ENCODE measurements at places on chromosomes 16 and 17.

DNA sequence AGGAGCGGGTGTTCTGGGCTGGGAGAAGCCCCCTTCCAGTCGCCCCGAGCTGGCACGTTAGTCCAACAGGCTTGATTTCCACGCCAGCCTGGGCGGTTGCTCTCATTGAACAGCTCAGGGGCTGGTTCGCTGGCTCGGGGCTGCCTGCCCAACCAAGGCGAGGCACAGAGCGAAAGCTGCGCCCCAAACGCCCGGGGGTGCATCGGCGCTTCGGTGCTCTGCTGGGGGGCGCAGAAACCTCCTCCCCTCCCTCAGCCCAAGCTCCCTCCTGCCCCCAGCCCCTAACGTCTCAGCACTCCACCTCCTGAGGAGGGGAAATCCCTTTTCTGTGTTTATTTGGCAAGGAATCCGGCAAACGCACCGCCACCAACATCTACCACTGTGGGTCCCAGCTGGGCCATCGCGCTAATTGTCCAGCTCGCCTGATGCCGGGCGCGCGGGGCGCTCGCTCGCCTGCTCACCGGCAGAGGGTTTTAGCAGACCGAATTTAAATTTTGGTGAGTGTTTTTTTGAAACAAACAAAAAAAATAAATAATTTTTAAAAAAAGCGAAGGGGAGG lies 29.5 kb upstream of the RBFOX1 start:
- DNase-seq, result peak; percentile 14

DNA sequence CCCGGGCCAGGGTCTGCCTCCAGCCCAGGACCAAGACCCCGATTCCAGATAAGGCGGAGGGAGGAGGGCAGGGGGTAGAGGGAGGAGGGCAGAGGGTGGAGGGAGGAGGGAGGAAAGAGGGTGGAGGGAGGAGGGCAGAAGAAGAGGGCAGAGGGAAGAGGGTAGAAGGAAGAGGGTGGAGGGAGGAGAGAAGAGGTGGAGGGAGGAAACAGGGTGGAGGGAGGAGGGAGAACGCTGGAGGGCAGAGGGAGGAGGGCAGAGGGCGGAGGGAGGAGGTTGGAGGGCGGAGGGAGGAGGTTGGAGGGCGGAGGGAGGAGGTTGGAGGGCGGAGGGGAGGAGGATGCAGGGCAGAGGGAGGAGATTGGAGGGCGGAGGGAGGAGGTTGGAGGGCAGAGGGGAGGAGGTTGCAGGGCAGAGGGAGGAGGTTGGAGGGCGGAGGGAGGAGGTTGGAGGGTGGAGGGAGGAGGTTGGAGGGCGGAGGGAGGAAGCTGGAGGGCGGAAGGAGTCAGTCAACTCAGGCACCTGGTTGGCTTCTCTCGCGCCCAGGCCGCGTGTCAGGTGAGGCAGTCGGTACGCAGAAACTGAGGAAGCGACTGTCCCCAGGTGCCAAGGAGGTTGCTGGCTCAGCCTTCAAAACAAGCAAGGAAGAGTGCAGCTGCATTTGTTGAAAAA lies 65.2 kb downstream of the KLHDC4 start:
- DNase-seq, result no peak

GRCh38 chr17:42937712-42938596 lies 26.3 kb downstream of the AARSD1 start:
- peak; percentile 78 for DNase-seq

- DNase-seq, result no peak
These were observed 6.8 kb upstream of the NSMCE1 start for GRCh38 chr16:27275394-27275793.

DNA sequence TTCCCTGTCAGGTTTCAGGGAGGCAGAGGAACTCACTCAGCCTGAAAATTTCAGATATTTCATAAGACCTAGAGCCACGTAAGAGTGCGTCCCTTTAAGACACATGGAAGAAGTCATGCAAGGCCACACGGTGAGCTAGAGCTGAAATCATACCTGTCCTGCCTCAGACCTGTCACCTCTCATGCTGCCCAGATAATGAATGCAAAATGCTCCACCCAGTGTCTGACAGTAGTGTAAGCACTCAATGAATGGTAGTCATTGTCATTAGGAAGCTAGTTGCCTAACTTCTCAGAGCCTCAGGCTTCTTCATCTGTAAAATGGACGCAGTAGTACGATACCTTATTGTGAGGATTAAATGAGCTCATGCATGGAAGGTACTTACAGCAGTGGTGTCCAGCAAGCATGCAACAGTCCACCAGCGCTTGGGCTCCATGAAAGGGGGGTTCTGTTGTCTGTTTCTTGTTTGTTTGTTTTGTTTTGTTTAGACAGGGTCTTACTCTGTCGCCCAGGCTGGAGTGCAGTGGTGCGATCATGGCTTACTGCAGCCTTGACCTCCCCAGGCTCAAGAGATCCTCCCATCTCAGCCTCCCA lies 60.7 kb downstream of the WSB1 start:
- no peak for DNase-seq

DNA sequence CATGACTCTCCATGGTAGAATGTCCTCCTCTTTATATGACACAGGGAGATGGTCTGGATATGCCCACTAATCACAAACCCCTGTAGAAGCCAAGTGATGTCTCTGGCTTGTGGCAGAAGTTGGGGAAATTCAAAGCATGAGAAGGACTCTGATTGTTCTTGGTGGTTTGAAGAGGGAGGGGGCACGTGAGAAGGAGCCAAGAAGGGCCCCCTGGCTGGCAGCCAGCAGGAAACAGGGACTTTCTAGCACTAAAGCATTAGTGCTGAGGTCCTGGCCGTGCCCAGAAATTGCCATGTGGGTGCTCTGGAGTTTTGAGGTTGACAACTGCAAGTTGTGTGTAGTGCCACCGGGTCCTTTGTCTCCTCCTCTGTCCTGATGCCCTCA lies 199.9 kb downstream of the LGALS9B start:
- peak; percentile 61 for DNase-seq

GRCh38 chr17:39711851-39712250 lies 12.0 kb downstream of the ERBB2 start:
- no peak for DNase-seq

DNA sequence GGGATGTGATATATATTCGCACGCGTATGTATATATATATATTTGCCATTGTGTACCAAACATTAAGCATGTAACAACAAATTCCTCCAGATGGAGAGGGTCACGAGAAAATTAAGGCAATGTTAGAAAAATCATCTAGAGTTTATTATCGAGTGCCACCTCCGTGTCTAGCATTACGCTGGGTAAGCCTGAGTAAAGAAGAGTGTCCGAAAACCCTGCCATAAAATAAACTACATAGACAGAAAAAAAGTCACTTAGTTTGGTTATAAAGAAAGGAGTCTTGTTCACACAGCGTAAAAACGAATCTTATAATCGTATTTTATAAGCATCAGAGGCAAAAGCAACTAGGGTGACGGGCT lies 644 bp upstream of the RHOT1 start:
- no peak for DNase-seq

- peak; percentile 20 for DNase-seq
These were observed 219.9 kb upstream of the NLRP1 start for GRCh38 chr17:5804251-5804650.

- peak; percentile 61 for DNase-seq
These were observed at the start of gene BTBD17 for GRCh38 chr17:74361230-74362068. TSS of gene BTBD17 (minus strand) at chr17:74361868. CDS start at chr17:74361819, 49 bp downstream.

- no peak for DNase-seq
These were observed 364.1 kb downstream of the CPPED1 start for GRCh38 chr16:12439399-12440227.

DNA sequence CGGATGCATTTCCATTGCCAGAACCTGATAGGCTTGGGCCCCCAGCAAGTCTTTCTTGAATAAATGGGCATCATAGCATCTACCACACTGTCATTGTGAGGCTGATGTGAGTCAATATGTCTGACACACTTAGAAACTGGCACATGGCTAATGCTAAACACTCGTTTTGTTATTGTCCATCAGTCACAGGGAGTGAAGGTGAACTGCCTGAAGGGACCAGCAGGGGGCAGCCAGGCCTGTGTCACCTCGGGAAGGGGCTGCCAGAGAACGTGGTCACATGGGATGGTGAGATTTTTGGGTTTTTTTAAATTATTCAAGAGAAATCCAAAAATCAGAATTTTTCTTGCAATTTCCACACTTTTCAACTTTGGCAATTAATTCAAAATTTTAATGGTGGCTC lies 831 bp upstream of the RCVRN start:
- DNase-seq, result peak; percentile 35

DNA sequence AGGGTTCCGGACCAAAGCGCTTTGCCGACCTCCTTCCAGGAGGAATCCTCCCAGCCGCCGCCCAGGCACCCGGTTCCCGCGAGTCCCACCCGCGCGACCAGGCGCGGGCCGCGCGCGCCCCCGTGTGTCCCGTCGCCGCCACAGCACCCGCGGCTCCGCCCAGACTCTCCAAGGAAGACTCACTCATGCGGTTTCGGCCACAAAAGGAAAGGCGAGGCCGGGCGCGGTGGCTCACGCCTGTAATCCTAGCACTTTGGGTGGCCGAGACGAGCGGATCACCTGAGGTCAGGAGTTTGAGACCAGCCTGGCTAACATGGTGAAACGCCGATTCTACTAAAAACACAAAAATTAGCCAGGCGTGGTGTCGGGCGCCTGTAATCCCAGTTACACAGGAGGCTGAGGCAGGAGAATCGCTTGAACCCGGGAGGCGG lies 3.5 kb upstream of the PKMYT1 start:
- peak; percentile 95 for DNase-seq

- no peak for DNase-seq
These were observed 68.1 kb upstream of the SEC14L1 start for GRCh38 chr17:77072670-77073069.

- no peak for DNase-seq
These were observed 827 bp upstream of the UBALD1 start for GRCh38 chr16:4615384-4616046.

DNA sequence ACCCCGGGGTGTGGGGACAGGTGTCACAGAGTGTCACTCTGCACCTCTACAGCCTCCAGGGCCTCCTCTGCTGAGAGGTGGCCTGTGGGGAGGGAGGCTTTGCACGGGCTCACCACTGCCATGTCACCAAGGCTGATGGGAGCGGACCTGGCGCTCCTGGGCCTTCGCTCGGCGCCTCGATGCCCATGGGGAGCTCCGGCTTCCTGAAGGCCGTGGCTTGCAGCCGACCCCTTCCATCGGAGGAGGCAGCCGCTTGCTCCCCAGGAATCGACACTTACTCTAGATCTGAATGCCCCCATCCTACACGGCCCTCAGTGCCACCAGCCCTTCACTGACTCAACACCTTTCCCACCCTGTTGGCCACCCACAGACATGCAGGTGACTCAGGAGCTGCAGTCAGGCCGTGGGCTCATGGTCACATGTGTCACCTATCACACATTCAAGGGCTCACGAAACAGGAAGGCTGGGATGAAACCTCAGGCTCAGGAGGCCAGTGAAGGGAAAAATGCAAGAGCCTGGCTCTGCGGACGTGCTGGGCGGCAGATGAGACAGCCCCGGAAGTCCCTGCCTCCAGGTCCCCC lies 11.9 kb downstream of the LGALS3BP start:
- no peak for DNase-seq

- no peak for DNase-seq
These were observed 8.4 kb upstream of the TAT start for GRCh38 chr16:71585318-71585703.

DNA sequence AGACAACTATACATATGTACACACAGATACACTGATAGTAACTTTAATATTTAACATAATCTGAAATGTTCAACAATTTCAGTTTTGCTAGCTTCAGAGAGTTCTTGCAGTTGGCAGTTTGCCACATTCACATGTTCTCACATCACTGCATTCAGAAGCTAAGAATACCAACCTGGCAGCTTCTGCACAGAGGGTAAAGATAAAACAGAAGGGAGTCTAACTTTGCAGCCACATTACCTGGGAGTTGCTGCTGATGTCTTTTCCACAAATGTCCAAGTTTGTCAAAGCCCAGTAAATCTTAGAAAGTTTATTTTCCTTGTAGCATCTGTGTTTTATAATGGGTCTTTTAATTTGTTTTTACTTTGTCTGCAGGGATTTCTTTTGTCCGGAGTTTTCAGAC lies 332.0 kb downstream of the BCAS3 start:
- peak; percentile 54 for DNase-seq

GRCh38 chr17:71460943-71461342 lies 659.9 kb upstream of the SOX9 start:
- peak; percentile 56 for DNase-seq

GRCh38 chr17:7589204-7589868 lies 558 bp downstream of the SOX15 start:
- DNase-seq, result peak; percentile 94

DNA sequence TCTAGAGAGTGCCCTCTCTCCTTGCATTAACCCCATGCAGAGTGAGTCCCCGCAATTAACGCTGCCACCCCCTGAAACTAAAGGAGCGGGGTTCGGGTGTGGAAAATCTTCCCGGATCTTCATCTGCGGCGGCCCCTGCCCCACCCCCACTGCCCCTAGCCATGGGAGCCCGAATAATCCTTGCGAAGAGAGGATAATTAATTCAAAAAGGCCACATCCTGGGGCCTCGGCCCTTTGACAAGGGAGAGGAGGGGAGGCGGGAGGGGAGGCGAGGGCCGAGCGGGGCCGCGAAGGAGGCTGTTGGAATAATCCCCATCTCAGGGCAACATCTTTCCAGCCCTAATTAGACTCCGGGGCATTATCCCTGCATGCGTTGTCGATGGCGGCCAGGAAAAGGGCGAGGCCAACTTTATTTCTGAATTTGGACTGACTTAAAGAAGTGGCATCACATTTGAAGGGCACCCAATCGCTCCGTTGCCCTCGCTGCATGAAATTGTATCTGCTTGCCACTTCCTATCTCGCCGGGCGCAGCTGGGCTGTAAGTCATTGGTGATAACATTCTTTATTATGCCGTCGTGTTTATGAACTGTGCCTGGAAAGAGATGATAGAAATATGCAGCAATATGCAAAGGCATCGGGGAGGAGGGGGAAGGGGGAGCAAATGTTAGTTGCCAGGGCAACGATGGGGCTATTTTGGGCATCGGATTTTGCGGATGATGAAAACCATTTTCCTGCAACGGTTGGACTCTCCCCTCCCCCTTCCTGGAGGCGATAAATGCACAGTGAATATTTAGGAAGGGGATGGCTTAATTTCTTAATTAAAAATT lies 387.1 kb upstream of the TNRC6C start:
- peak; percentile 15 for DNase-seq

GRCh38 chr16:27739606-27740357 lies 189.8 kb downstream of the KATNIP start:
- peak; percentile 39 for DNase-seq

DNA sequence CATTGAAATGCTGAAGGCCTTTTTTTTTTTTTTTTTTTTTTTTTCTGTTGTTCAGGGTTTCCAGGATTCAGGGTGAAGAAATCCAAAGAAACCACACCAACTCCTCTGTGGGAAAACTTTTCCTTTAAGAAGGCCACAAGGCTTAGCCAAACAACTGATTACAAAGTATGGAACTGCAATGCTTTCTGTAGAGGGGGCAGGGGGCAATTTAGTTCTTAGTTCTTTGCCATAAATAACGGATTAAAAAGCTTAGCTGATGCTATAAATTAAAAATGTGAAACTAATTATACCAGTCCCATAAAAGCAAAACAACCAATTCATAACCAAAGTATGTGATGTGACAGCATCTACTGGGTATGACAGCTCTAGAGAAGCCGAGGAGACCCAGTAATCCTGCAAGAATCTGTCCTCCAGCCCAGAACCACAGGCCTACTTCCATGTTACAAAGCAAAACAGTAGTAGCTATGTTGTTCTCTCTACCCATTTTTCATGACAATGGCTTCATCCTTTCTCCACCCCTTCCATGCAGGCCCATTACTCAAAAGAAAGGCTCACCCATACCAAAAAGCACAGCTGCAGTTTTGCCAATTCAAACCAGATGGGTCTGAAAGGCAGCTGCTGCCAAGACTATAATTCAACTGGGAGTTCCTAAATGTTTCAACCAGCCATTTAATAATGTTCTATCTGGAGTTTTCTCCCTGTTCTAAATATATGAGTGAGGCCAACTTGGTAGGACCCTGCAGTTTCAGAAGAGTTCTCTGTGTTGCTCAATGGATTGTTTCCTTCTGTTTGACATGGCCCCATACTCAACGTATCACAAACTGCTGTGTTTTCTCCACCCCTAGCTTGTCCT lies 167.1 kb upstream of the ZFHX3 start:
- DNase-seq, result peak; percentile 83

Data from astrocyte of the hippocampus (primary cell).